ENCODE measurements at places on chromosomes 1 and 21. TPM values are rescaled to one million over a fixed set of nuclear protein-coding genes. Genes with fewer than 3 reads are reported as not detected.

Gene SPATA21
- not detected for total RNA-seq

Gene KRTAP13-2
- total RNA-seq: not detected

Gene ELF3
- total RNA-seq: 0.29 TPM

Gene ACTL8
- not detected for total RNA-seq

- H3K27me3 ChIP-seq: no peaks in the 10 kb centered on the region
- H3K27ac ChIP-seq: no peak overlapping the region
- no peak overlapping the region for H3K4me3 ChIP-seq
- H3K36me3 ChIP-seq: no peaks in the 10 kb centered on the region
These were observed 5.6 kb downstream of the TTC34 start for GRCh38 chr1:2795926-2796325.

- no peaks in the 10 kb centered on the region for H3K36me3 ChIP-seq
- H3K27ac ChIP-seq: peak overlapping the region; percentile 89
- peak; percentile 97 for DNase-seq
- H3K27me3 ChIP-seq: no peaks in the 10 kb centered on the region
These were observed 271.6 kb downstream of the TM2D1 start for GRCh38 chr1:61453111-61453961.

- no peaks in the 10 kb centered on the region for H3K27me3 ChIP-seq
- H3K27ac ChIP-seq: no peak overlapping the region
- H3K36me3 ChIP-seq: no peaks in the 10 kb centered on the region
- H3K4me1 ChIP-seq: no peaks in the 10 kb centered on the region
These were observed 16.2 kb downstream of the IFI44 start for GRCh38 chr1:78665809-78666208.

DNA sequence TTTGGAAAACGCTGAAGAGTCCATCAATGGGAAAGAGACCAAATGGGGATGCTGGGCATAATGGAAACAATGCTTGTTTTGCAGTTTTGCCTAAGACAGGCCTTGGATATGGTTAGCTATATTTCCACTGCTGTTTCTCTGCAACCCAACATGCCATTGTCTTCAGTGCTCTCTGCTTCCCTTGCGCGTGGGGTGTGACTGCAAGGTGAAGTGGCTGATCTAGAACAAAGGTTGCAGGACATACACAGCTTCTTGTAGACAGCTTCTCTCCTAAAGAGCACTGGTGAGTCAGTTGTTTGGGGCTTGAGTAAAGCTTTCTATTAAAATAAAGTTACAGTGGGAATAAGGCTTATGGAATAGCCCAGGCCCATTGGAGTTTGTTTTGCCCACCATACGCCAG is 33.0 kb downstream of the RUNX1 start:
- no peaks in the 10 kb centered on the region for H3K4me1 ChIP-seq
- no peaks in the 10 kb centered on the region for H3K36me3 ChIP-seq
- H3K27ac ChIP-seq: no peak overlapping the region

DNA sequence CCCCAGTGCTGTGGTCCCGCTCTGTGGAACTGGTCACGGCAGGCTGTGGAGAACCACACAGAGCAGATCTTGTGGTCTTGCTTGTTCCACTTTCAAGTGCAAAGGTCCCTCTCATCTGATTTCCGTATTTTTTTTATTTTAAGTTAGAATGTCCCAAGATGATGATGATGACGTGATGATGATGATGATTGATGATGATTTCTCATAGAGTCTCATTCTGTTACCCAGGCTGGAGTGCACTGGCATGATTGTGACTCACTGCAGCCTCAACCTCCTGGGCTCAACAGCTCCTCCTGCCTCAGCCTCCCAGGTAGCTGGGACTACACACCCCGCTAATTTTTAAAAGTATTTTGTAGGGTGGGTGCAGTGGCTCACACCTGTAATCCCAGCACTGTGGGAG is 12.2 kb downstream of the EVA1C start:
- H3K4me3 ChIP-seq: no peak overlapping the region
- no peak overlapping the region for H3K27ac ChIP-seq
- no peaks in the 10 kb centered on the region for H3K27me3 ChIP-seq
- peaks cover 34% of the 10 kb centered on the region for H3K4me1 ChIP-seq

DNA sequence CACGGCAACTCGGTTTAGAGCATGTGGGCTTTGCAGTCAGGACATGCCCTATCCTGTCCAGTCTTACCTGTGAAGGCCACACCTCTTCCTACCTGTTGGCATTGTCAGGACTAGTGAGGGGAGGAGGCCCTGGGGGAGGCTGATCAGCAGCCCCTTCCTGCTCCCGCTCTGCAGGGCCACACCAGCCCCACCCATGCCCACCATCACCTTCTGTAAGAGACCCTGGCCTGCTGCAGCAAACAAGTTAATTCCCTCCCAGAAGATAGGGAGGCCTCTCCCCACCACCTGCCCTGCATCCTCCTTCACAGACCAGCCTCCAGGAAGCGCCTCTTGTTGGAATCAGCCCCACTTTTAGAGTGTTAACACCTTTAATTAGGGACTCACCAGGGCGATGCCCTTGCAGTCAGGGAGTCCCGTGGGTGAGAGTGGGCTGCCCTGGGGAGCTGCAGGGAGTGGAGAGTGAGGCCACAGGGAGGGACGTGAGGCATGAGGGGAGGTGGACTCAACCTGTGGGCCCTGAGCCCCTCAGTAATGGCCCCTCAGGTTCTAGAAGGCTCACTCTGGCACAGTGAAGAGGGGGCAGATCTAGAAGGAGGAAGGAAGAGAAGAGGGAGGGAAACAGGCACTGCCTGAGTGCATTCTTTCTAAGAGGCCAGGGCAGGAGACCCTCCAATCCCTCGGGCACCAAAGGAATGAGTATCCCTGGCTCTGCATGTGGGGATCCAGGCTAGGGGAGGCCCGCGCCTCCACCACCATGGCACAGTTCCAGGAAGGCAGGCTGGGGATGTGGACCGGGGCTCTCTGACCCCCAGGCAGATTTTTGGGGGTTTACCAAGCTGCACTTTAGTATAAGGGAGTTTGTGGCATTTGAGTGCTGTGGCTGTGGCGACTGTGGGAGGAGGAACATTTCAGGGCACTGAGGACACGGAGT is 8.2 kb downstream of the UMODL1 start:
- no peak for DNase-seq
- H3K36me3 ChIP-seq: no peaks in the 10 kb centered on the region
- peaks cover 3% of the 10 kb centered on the region for H3K27me3 ChIP-seq
- no peaks in the 10 kb centered on the region for H3K4me1 ChIP-seq

DNA sequence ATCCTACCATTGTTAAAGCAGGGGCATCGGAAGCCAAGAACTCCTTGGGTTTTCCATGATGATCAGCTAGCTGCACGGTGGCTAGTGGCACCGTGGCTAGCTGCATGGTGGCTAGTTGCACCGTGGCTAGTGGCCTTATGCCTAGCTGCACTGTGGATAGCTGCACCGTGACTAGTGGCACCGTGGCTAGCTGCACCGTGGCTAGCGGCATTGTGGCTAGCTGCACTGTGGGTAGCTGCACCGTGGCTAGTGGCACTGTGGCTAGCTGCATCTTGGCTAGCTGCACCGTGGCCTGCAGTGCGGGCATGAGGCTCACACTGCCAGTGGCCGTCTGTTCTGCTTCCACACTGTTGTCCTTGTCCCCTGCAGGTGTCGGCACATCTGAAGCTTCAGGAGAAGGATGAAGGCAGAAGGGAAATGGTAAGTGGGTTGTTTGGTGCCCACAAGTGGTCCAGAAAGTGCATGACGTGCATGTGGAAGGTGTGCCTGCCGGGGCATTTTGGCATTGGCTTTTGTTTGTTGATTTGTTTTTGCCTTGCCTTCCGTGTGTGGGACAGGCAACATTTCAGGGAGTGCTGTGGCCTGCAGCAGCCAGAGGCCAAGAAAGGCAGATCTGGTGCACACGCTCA is 38.6 kb downstream of the TFF3 start:
- H3K4me3 ChIP-seq: no peak overlapping the region
- H3K27ac ChIP-seq: no peak overlapping the region
- DNase-seq: no peak
- H3K27me3 ChIP-seq: no peaks in the 10 kb centered on the region
- H3K36me3 ChIP-seq: no peaks in the 10 kb centered on the region

DNA sequence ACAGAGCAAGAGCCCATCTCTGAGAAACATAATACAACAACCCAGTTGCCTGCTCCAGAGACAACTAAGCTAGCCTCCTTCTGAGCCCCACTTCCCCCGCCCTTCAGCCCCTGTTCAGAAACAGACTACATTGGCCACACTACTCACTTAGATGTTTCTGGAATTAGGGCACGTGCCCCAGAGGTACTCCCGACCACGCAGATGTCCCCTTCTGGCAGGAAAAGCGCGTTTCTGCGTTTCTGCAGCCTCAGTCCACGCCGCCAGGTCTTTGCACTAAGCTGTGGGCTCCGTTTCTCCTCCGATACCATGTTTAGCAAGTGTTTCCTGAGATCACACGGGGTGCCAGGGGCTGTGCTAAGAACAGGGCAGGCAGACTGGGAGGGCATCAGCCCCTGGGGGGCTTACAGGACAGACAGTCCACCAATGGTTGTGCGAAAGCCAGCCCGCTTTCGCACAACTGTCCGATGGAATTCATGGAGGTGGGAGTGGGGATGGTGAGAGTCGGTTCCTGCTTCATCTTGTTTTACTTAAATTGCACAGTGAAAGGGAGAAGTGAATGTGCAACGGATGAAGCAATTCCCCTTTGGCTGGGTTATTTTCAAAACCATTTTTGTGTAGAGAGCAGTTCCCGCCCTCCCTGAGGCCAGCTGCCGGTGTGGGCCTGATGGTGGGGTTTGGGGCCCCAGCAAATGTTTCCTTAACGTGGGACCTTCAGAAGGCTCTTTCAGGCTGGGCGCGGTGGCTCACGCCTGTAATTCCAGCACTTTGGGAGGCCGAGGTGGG is 2.7 kb downstream of the PIK3CD start:
- no peak overlapping the region for H3K4me3 ChIP-seq
- H3K27me3 ChIP-seq: peaks cover 33% of the 10 kb centered on the region
- DNase-seq: no peak
- peaks cover 7% of the 10 kb centered on the region for H3K4me1 ChIP-seq
- H3K36me3 ChIP-seq: no peaks in the 10 kb centered on the region

DNA sequence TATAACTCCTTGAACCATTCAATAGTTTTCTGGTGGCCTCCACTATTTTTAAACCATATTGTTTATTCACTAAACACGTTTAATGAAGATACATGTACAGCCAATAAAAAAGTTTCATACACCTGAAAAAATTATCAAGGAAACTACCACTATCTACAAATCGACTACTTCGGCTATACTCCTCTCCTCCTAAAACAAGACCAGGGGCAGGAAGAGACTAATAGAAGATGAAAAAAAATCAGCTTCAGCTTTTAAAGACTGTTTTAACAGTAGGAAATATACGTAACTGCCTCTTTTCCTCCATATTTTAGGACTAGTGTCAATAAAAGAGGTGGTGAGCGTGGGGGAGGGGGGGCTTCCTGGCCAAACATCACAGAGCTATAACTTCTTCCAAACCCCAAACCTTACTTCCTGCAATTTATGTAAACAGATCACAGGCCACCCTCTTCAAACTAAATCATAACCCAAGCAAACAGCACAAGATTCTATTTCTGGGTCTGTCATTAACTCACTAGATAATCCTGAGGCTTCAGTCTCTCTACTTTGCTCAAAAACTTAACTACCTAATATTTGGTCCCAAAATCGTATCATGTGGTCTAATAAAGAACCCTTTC is 15.1 kb downstream of the FOXJ3 start:
- DNase-seq: peak; percentile 34
- H3K27me3 ChIP-seq: no peaks in the 10 kb centered on the region
- H3K4me3 ChIP-seq: peak overlapping the region; percentile 51

- H3K36me3 ChIP-seq: no peaks in the 10 kb centered on the region
- DNase-seq: no peak
- no peaks in the 10 kb centered on the region for H3K27me3 ChIP-seq
- H3K4me1 ChIP-seq: no peaks in the 10 kb centered on the region
These were observed 297.2 kb downstream of the TGFB2 start for GRCh38 chr1:218642033-218642948.

GRCh38 chr1:95117207-95118066 is at the start of gene TLCD4:
TSS of gene TLCD4 (plus strand) at chr1:95117355. CDS start at chr1:95143902, 26,547 bp downstream.
- no peaks in the 10 kb centered on the region for H3K4me1 ChIP-seq
- H3K27me3 ChIP-seq: peaks cover 26% of the 10 kb centered on the region
- no peaks in the 10 kb centered on the region for H3K36me3 ChIP-seq
- no peak for DNase-seq

DNA sequence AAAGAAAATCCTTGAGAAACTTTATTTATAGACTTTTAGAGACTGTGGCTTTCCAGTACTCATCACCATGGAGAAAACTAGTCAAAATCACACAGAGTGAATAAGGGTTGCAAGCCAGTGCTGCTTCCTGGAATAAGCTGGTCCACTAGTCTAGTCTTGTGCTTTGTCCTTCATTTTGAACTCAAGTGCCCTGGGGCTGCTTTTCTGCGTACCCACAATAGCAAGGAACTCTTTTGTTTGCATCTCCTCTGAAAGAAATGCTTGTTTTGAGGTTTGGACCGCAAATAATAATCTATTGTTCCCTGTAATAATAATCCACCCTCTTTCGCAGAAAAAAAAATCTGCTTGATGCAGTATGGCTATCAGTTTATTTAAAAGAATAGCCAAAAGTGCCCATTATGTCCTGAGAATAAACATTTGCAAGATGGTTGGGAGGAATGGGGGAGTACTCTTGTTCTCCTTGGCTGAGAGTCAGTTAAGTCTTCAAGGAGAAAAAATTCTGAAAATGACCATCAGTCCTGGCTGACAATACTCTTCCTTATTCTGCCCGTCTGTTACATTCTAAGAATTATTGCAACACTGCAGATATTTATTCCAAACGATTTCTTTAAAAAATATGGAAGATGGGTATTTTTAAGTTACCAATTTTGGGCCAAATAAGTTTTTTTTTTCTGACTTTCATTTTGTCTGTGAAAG is 41.9 kb downstream of the MPZL1 start:
- H3K4me3 ChIP-seq: no peak overlapping the region
- H3K36me3 ChIP-seq: peaks cover 2% of the 10 kb centered on the region
- H3K4me1 ChIP-seq: no peaks in the 10 kb centered on the region

GRCh38 chr1:54017979-54018378 is at the start of gene LDLRAD1:
TSS of gene LDLRAD1 (minus strand) at chr1:54018186. CDS start at chr1:54018112, 74 bp downstream.
- no peaks in the 10 kb centered on the region for H3K4me1 ChIP-seq
- no peaks in the 10 kb centered on the region for H3K36me3 ChIP-seq

DNA sequence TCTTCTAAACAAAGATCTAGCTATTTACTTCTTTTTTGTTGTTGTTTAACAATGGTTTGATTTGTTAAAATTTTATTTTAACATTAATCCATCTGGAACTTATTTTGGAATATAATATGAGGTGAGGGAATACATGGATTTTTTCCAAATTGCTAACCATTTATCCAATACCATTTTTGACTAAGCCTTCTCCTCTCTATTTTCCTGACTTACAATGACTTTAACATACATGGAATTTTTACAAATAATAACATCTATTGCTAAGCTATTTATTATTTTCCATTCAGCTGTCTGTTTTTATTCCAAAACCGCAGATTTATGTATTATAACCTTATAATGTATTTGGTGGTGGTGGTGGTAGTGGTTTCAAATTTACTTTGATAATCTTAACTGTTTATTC is 420.3 kb upstream of the ADGRL2 start:
- no peaks in the 10 kb centered on the region for H3K27me3 ChIP-seq
- H3K4me3 ChIP-seq: no peak overlapping the region
- no peaks in the 10 kb centered on the region for H3K36me3 ChIP-seq

- H3K4me1 ChIP-seq: no peaks in the 10 kb centered on the region
- no peak for DNase-seq
- no peak overlapping the region for H3K4me3 ChIP-seq
These were observed 27.6 kb upstream of the RGL1 start for GRCh38 chr1:183777328-183777727.

All from endothelial cell of umbilical vein (primary cell).